ENCODE measurements at places on chromosomes 2 and 18.

- DNase-seq: no peak
Measured at GRCh38 chr2:96918754-96919550, 49.1 kb upstream of the SEMA4C start.

GRCh38 chr2:161085149-161085548 lies 75.1 kb upstream of the TANK start:
- DNase-seq: no peak

DNA sequence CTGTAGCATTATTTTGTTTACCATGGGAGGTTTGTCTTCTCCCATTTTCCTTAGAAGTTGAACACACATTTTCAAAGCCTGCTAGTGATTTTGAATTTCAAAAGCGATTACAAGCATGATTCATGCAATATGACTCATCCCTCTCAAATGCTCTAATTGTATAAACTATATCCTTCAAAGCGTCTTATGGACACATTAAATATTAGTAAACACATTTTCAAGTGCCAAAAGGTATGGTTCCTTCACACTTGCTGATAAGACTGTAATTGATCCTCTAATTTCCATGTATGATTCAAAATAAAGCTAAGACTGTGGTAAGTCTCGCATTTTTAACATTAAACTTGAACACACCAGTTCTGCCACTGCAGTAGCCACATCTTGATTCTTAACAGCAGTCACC lies 512.9 kb downstream of the LRRTM4 start:
- no peak for DNase-seq

DNA sequence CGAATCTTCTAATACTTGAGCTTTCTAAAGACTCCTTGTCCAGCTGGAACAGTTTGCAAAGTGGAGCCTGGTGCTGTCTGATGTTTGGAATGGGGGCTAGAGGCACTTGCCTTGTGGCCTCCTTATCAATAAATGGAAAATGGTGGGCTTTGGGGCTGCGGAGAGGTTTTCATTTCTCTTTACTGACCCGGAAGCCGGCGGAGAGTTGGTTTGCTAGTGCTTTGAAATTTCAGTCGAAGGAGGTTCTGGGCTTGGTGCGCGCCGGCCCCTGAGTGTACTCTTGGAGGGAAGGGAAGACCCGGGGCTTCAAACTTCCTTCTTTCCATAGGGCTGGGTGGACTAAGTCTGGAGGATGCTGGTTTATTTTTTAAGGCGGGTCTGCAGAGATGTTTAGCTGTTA lies 714 bp downstream of the RPIA start:
- peak; percentile 14 for DNase-seq

- DNase-seq: no peak
Measured at GRCh38 chr2:140185076-140185475, 1404.9 kb upstream of the NXPH2 start.

DNA sequence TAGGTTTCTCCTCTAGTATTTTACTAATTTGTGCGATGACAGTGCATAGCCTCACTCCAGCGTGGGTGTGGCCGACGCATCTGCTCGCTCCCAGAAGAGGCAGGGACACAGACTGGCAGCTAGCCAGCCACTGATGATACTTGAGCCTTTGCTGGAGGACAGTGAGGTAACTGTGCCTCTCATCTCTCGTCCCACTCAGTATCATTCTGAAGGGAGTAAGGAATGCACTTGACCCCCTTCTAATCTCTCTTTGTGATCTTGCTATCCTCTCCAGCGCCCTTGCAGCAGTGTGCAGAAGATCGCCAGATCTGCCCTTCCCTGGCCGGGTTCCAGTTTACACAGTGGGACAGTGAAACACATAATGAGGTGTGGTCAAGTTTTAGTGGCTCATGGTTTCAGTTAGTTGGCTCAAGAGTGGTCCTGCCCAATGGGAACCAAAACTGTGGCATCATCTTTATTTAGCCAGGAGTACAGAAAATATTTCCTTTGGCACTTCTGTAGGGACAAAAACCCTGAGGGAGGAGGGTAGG lies 17.5 kb downstream of the NCAPH start:
- no peak for DNase-seq

DNA sequence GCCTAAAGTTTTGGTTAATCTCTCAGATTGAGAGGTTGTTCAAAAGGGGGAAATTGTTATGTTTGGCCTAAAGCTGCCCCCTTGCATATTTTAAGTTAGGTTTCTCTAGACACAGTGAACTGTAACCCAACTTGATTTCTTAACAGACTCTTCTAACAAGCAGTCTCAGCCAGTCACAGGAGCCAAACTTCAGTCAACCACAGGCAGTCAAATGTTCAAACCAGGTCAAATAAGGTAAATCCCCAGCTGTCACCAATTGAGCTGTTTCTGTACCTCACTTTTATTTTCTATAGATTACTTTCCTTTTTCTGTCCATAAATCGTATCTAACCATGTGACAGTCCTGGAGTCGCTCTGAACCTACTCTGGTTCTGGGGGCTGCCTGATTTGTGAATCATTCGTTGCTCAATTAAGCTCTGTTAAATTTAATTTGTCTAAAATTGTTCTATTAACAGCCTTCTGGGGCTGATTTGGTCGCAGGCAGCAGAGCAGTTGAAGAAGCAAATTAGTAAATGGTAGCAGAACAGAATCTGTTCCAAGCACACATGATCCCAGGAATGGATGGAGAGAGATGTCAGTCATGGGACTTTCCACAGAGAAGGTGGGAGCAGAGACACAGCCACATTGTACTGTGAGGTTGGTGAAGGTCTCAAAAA lies 16.4 kb upstream of the NFU1 start:
- DNase-seq: no peak

GRCh38 chr2:188746727-188747126 lies 227.4 kb upstream of the COL3A1 start:
- no peak for DNase-seq

- DNase-seq: no peak
Measured at GRCh38 chr2:95384854-95385569, 17.5 kb upstream of the FAHD2A start.

DNA sequence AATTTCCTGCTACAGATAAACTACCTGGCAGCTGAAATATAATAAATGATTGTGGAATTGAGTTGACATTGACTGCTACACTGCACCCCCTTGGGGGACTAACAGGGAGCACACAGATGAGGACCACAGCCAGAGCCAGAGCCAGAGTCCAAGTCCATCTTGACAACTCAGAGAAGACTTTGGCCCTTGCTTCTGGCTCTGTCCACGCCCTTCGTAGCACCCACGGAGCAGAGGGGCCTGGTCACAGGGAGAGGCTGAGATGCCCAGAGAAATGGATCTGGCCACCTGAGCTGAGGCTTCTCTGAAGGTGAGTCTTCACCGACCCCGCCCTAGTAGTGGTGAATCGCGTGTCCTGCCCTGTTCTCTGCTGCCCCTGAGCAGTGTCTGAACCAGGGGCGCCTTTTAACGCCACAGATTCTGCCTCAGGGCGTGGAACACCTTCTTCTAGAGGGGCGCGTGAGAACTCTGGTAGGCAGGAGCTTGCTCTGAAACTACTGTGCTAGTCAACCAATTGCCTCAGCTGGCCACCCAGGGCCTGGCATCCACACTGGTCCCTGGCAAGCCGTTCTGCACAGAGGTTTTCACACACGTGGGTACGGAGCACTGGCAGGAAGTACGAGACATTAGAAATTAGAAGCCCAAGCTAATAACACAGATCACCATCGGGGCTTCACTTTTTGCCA lies 35.7 kb upstream of the MAT2A start:
- no peak for DNase-seq

DNA sequence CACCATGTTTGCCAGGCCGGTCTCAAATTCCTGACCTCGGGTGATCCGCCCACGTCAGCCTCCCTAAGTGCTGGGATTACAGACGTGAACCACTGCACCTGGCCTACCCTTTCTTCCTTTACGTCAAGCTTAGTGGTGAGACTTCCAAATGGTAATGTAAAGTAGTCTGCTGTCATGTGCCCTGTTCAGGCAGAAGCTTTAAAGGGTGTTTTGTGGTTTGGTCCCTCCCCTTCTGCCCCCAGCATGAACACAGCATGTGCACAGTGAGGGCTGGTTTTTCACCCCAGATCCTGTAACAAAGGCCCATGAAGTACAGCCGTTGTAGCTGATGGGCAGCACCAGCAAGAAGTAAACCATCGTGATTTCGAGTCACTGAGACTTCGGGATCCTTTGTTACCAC lies 2.7 kb upstream of the DTYMK start:
- DNase-seq: no peak

- no peak for DNase-seq
Measured at GRCh38 chr18:21703241-21703820, 1.2 kb downstream of the ABHD3 start.

DNA sequence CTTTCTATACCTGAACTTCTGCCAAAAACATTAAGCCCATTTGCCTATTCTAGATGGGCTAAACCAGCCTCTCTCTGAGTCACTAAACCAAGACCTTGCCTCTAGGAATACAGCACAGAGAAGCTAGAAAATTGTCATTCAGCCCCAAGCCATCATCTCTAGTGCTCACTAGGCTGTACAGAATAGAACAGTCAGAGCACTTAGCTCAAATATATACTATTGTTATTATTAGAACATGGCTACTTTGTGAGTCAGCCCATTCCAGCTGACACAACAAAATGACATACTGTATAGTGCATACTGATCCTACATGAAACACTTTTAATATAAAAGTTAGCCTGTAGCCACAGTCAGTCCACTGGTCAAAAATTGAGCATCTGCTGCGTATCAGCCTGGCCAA lies 418.8 kb downstream of the NRXN1 start:
- DNase-seq: no peak

DNA sequence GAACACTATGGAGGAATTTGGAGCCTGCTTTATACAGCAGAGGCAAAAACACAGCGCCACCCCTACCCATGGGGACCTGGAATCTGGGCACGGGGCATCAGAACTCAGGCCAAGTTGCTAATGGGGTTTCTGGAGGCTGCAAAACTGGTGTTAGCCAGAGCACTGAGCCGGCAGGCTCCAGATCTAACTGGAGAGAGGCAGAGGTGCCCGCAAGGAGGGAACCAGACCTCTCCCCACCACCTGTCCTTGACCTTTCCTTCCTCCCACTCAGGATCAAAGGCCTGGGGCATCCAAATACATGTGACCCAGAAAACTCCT lies 126.6 kb downstream of the TNS1 start:
- no peak for DNase-seq

GRCh38 chr2:170044751-170045478 lies 133.0 kb upstream of the MYO3B start:
- no peak for DNase-seq

GRCh38 chr18:34773378-34773777 lies 63.3 kb downstream of the DTNA start:
- no peak for DNase-seq

- DNase-seq: no peak
Measured at GRCh38 chr18:76487070-76487469, 8.0 kb downstream of the ZNF516 start.

- DNase-seq: no peak
Measured at GRCh38 chr2:196610796-196611195, 28.7 kb upstream of the CCDC150 start.

GRCh38 chr18:35022426-35023001 lies 18.7 kb upstream of the MAPRE2 start:
- no peak for DNase-seq

GRCh38 chr2:178111743-178112142 lies 494 bp upstream of the RBM45 start:
- DNase-seq: no peak

DNA sequence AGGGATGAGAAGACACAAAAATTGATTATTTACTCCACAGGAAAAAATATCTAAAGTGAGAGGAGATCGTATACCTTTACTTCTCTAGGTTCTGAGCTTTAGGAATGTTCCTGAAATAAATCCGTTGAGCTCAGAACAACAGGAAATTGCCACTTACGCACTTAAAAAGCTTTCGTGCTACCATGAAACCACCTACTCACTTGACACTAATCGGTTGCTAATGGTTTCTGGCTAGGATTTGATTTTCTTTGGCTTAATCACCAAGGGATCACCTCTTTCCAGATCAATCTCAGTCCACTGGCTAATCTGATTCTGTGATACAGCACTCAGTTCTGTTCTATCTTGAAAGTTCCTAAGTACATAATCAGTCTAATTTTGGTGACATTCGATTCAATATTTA lies 419.6 kb downstream of the DLGAP1 start:
- no peak for DNase-seq

DNA sequence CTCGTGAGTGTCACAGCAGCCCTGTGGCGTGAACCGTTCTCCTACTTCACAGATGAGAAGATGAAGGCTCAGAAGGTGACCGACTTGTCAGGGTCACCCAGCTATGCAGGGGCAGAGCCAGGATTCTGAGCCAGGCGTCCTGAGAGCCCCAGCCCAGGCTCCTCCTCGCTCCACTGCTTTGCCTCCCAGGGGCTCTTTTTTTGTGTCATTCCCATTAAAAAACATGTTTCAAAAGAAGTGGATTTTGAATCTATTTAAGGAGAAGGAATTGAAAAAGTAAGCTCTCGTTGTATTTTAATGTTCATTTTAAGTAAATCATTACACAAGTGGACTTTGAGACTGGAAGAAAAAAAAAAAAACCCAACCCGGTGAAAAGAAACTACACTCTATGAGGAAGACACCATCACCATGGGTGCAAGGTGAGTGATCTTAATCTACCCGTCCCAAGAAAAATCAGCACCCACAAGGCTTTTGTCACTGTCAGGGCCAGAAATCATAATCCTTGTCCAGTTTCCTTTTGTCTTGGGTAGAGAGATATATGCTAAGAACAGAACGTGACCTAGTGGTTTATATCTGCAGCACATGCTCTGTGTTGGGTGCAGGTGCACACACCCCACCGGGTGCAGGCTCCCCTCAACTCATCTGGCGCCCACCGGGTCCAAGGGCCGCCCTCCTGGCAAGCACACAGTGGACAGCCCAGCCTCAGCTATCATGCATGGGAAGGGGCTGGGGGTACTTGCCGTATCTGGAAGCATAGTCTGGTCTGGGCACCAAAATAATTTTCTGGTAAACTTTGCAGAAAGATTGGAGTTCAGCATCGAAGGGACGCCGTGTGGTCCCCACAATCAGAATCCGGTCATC lies 73.5 kb upstream of the ASB18 start:
- DNase-seq: no peak

DNA sequence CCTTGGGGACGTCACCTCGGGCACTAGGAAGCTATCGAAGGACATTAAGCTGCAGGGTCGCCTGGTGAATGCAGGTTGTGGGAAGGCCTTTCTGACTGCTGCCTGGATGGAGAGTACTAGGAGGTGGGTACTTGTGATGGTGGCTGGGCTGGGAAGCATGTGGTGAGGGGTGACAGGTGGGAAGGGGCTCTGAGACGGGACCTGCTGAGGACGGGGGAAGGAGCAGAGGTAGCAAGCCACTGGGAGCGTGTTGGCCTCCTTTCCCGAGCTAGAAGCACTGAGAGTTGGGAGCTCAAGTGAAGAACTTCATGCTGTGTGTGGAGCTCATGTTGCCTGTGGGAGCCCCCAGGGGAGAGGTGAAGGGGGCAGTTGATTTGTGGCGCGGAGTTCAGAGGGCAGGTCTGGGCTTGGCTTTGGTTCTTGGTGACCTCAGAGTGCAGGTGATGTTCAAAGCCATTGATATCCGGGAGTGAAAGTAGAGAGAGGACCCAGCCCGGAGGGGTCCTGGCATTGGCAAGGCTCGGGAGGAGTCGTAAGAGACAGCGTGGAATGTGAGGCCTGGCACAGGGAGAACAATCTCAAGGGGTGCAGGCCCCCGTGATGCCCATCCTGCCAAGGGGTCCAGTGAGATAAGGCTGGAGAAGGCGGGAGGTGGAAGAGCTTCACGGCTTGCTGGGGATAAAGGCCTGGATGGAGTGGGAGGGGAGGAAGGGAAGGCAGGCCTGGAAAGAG lies 13.2 kb downstream of the MROH2A start:
- no peak for DNase-seq

GRCh38 chr2:121605820-121606733 lies 43.2 kb downstream of the CLASP1 start:
- no peak for DNase-seq
